Pulmonary artery endothelial cell (primary cell): ENCODE measurements at places on chromosomes 3 and 15. TPM values are rescaled to one million over a fixed set of nuclear protein-coding genes. Genes with fewer than 3 reads are reported as not detected.

Gene HDGFL3
- 86.5 and 88.7 TPM in 2 replicates for total RNA-seq

Gene EPHB1
- 0.33 and 0.78 TPM in 2 replicates for total RNA-seq

Gene STRA6
- total RNA-seq: not detected in 2 replicates

Gene DGKG
- 0.07 and 0.42 TPM in 2 replicates for total RNA-seq

- no peak for DNase-seq
Measured at GRCh38 chr3:20235796-20236195, 49.8 kb upstream of the SGO1 start.

- DNase-seq: no peak
Measured at GRCh38 chr3:58333206-58334012, 717 bp downstream of the PXK start.

GRCh38 chr3:78046566-78046965 is 1006.7 kb downstream of the ROBO2 start:
- no peak for DNase-seq

DNA sequence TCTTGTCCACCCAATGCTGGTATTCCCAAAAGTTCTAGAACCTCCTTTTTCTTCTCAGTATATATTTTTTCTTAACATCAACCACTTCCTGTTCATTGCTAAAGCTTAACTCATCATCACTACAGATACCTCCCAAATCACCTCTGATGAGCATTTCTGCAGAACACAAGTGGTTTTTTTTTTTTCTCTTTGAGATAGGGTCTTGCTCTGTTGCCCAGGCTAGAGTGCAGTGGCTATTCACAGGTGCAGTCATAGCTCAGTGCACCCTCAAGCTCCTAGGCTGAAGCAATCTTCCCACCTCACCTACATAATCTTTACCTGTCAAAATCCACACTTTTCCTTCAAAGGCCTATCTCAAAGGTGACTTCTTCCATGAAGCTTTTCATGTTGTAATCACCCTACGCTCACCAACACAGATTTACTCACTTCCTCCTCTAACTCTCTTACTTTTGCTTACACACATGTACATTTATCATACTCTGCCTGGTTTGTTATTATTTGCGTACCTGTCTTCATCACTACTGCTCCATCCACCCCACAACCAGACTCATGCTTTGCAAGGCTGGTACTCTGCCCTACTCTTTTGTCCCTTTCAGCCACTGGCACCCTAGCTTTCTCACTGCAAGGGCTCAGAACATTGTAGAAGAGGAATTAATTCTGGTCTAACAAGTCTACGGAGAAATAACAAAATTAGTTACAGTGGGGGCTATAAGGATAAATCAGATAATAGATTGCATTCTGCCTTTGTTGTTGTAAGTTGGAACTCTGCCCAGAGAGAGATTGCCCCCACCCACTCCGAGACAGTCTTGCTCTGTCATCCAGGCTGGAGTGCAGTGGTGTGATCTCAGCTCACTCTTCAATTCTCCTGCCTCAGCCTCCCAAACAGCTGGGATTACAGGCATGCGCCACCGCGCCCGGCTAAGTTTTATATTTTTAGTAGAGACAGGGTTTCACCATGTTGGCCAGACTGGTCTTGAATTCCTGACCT is 27.5 kb downstream of the HERC1 start:
- DNase-seq: no peak

DNA sequence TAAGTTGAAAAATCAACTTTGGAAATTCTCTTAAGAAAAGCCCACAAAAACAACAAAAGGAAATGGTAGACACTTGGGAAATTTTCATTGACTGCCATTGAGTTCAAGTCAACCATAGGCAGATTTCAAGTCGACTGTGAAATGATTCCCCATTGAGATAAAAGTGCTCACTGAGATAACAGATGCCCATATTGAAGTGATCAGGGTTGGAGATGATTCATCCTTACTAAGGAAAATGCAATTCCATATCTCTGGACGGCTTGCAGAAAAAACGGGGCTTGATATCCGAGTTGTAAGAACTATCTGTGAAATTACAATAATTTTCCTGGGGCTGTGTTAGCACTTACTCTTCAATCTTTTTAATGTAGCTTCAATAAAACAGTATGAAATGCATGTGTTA is 373.1 kb upstream of the THRB start:
- no peak for DNase-seq
